ENCODE measurements at places on chromosomes 11 and 22.

- peak; percentile 88 for DNase-seq
Measured at GRCh38 chr11:117931971-117932370, 2.8 kb upstream of the TMPRSS13 start.

DNA sequence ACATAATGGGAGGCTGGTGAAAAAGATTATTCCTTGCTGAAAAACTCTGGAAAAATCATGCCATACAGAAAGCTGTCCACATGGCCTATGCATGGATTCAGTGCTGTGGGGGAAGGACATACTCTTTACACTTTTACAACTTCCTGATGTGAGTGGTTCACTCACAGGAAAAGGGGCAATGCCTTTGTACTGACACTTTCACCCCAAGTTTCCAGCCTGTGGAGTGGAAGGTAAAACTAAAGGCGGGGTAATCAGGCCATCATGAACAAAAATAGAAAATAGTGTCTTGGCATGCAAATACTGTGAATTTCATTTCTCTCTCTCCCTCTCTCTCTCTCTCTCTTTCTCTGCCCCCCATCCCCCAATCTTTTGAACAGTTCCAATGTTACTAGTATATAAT, 281.8 kb downstream of the ETS1 start:
- DNase-seq = no peak

GRCh38 chr11:93840981-93841380, 9.4 kb downstream of the VSTM5 start:
- DNase-seq = no peak

GRCh38 chr11:118996926-118997626, 862 bp upstream of the CENATAC start:
- DNase-seq = peak; percentile 64

GRCh38 chr11:112410325-112410724, 149.7 kb upstream of the PLET1 start:
- DNase-seq = no peak

DNA sequence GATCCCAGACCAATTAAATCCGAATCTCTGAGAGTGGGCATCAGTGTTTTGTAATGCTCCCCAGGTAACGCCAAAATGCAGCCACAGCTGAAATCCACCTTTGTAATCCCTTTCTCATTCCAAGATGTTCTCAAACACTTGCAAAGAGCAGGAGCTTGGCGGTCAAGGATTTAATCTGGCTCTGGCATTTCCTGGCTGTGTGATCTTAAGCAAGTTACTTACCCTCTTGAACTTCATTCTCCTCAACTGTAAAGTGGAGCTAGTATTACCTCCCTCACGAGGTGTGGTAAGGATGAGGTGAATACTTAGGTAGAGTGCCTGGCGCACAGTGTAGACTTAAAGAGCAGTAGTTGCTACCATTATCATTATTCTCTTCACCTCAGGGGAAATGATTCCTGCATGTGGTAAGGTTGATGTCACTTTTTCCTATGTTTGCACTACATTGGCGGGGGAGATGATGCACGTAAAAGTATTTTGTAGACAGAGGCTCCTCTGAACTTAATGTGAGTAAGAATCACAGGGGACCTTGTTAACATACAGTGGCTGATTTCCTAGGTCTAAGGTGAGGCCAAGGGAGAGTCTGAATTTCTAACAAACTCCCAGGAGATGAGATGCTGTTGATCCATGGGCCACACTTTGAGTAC, 210.4 kb upstream of the PITPNB start:
- no peak for DNase-seq

DNA sequence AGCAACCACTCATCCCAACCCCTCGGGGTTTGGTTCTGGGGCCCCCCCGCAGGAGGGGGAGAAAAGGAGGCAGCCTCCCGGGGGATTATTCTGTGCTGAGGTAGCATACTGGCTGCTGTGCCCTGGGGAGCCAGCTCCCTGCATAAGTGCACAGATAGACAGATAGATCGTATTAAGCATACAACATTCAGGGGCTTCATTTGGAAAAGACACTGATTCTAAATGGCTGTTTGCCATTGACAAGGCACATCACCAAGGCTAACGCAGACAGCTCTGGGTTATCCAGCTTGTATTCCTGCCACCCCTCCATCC, 547.9 kb downstream of the BUD13 start:
- no peak for DNase-seq

- DNase-seq = no peak
Measured at GRCh38 chr11:15821451-15821850, 534.9 kb downstream of the SOX6 start.

DNA sequence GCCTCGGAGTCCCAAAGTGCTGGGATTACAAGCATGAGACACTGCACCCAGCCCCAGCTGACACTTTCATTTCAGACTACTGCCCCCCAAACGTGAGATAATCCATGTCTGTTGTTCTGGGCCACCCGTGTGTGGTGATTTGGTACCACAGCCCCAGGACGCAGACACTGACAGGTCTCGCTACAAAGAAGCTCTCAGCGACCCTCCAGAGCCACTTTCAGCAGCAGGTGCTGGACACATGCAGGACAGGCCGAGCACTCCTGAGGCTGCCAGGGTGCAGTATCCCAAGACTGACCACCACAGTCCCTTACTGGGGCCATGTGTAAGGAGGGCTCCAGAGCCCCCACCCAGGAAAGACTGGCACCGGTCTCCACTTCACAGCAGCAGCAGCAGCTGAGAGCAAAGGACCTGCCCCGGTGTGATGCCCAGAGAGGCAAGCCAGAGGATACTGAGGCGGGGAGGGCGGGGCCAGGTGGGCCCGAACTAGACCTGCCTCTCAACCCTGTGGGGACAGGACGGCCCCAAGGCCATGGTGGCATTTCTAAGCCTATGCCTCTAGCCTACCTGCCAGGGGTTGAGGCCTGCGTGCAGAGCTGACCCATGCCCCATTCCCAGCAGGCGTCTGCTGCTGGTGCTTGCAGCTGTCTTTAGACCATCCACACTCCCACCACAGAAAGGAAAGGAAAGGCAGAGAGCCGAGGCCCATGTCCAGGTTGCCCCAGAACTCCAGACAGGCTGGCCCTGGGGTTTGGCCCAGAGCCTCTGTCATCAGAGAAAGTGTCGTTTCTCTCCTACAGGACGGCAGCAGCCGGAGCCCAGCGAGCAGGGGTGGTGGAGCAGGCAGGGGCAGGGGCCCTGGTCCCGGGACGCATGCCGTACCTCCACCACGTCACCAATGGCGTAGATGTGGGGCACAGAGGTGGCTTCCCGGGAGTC, 28.0 kb upstream of the GNB1L start:
- peak; percentile 41 for DNase-seq

- no peak for DNase-seq
Measured at GRCh38 chr11:70463478-70464255, 65.3 kb downstream of the CTTN start.

DNA sequence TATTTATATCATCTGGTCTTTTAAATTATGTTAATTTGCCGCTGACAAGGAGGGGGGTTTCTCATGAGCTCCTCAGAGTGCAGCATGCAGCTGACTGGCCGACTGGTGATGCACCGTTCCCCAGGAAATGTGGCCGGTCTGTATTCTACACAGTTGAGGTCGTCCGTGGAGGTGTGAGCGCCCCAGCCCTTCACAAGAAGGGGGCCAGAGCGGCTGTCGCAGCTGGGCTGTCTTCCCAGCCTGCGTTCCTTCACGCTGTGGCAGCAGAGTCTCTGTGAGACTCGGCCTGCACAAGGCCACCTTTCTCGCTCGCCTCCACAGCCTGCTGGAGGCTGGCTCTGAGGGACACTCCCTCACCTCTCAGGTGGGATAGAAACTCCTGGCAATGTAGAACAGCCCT, 43.2 kb downstream of the AP2A2 start:
- DNase-seq = no peak

- DNase-seq = peak; percentile 3
Measured at GRCh38 chr22:47411006-47411405, 648.6 kb downstream of the TBC1D22A start.

DNA sequence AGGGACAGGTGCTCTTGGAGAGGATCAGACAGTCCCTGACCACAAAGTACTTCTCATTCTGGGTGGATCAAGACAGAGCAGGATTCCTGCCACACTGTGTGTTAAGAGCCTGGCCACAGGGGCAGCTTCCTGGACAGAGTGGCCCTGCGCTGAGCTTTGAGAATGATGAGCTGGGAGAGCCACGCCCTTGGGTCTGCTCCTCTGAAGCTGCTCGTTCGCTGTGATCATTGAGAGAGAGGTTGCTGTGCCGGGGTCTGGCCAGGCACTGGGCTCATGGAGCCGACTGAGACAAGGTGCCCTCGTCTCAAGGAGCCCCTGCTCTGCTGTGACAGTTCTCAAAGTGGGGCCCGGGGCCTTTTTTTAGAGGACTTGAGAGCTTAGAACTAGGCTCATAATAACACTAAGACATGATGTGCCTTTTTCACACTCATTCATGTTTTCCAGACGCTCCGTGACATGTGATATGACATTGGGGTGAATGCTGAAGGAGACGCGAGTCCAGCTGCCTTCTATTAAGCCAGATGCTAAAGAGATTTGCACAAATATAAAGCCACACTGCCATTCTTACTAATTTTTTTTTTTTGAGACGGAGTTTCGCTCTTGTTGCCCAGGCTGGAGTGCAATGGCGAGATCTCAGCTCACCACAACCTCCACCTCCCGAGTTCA, 1.6 kb upstream of the MFRP start:
- no peak for DNase-seq

DNA sequence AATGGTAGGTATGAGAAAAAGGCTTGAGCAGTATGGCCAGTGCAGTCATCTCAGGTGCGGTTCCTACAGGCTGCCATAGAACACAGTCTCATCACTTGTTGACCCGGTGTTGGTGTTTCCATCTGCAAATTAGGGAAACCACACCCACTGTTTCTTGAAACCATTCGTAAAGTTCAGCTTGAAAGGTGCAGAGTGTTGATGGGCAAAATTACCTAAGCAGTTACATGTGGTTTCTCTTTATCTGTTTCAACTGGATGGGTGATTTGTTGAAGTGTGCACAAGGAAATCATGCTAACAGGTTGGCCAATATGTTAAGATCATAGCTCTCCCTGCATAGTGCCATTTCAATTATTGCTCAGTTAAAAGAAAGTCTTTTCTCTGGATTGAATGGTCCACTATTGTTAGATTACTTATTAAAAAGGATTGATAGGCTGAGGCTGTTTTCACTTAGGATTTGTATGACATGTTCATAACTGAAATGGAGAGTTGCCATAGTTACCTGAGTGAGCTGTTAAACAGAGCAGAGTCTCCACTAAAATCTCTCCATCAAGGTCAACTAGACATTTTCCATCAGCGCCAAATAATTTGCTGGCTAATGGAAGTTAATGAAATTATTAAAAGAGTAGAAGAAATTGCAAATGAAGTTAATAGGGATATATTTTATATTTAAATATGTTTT, 203.1 kb upstream of the MTMR2 start:
- DNase-seq = no peak

DNA sequence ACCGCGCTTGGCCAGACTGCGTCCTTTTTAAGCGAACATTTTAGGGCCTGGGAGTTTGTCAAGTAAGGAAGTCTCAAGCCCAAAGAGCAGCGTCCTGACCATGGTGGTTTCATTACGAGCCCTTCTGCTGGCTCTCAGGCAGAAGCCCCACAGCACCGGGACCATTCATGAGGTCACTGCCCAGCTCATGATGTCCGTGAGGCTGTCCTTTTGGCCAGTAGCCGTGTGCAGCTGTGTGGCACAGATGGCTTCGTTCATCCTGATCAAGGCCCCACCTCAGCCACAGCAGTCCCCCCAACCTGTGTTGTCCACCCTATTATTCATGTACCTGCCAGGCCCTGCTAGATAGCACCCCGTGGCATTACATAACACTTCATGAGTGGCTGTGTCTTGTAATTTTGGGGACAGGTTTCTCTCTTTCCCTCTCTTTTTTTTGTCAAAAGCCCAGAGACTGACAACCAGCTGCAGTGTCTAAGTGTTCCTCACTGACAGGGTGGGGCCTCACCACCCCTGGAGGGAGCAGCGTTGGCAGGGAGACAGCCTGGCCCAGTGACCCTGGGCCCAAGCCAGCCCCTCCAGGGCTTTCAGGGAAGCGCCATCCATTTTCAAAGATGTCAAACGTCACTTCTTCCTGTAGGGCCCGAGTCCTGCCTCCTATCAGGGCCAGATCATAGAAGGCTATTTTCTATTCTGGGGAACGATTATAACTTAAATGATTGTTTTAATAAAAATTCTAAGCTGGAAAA, 21.8 kb upstream of the CABP7 start:
- DNase-seq = no peak

- DNase-seq = no peak
Measured at GRCh38 chr11:118175993-118176777, at the start of gene SCN2B. SCN2B (minus strand) TSS chr11:118176639; CDS start chr11:118176431, 208 bp downstream.

- no peak for DNase-seq
Measured at GRCh38 chr11:17263769-17264168, 12.8 kb upstream of the NUCB2 start.

GRCh38 chr11:10414181-10414580, 40.9 kb upstream of the AMPD3 start:
- DNase-seq = no peak

- DNase-seq = no peak
Measured at GRCh38 chr22:21688706-21689381, 23.0 kb downstream of the PPIL2 start.

- DNase-seq = peak; percentile 62
Measured at GRCh38 chr22:22103078-22103875, 120.7 kb upstream of the TOP3B start.

DNA sequence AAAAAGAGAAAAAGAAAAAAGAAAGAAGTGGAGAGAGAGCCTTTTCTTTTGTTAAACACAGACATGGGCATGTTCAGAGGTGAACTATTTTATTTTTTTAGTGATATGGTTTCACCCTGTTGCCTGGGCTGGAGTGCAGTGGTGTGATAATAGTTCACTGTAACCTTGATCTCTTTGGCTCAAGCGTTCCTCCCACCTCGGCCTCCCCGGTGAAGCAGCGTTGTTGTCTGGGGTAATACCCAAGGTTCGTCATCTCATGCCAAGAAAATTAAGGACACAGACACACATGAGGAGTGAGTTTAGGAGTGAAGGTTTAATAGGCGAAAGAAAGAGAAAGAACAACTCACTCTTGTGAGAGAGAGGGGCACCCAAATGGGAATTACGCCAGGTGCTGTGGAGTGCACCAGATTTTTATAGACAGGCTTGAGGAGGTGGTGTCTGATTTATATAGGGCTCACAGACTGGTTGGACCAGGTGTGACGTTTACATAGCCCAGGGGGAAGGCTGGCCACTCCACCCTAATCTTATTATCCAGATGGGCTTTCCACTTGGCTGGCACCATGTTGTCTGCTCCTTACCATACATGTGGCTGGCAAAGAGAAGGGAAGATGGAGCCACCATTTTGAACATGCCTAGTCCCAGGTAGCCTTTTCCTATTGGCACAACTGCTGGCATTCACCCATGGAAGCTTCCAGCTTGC, 42.3 kb downstream of the GRAMD1B start:
- no peak for DNase-seq

GRCh38 chr22:24414984-24415945, 12.1 kb upstream of the ADORA2A start:
- DNase-seq = no peak

GRCh38 chr11:128482512-128483191, 104.7 kb downstream of the ETS1 start:
- no peak for DNase-seq

DNA sequence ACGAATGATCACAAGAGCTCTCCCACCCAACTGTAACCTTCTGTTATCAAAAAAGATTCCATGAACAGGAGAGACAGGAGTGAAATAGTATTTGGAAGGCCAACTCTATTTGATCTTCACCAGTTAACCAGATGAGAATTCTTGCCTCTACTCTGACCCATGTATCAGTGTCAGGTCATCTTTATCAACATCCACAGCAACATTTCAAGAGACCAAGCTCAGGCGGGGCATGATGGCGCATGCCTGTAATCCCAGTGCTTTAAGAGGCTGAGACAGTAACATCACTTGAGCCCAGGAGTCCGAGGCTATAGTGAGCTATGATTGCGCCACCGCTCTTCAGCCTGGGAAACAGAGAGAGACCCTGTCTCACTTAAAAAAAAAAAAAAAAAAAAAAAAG, 62.3 kb downstream of the GAB2 start:
- no peak for DNase-seq

All from activated CD8-positive, alpha-beta memory T cell treated with anti-CD3 and anti-CD28 coated beads, Interleukin-2, amount 50 U/mL, for 48 hours (primary cell).